ENCODE measurements at places on chromosomes 6 and 20.

DNA sequence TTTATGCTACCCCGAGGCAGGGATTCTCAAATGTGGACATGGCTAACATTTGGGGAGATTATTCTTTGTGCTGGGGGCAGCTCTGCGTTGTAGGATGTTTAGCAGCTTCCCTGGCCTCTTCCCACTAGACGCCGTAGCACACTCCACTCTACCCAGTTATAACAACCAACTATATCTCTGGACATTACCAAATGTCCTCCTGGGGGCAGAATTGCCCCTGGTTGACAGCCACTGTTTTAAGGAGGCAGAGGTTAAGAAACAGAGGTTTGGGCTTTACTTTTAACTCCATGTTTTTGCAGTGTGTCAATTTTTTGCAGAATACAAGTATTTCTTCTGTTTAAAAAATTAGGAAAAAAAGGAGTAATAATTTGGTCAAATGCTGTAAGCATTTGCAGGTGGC, 56.2 kb upstream of the BMP6 start:
- no peak for DNase-seq

- no peak for DNase-seq
Measured at GRCh38 chr6:56938649-56939191, 16.2 kb upstream of the BEND6 start.

DNA sequence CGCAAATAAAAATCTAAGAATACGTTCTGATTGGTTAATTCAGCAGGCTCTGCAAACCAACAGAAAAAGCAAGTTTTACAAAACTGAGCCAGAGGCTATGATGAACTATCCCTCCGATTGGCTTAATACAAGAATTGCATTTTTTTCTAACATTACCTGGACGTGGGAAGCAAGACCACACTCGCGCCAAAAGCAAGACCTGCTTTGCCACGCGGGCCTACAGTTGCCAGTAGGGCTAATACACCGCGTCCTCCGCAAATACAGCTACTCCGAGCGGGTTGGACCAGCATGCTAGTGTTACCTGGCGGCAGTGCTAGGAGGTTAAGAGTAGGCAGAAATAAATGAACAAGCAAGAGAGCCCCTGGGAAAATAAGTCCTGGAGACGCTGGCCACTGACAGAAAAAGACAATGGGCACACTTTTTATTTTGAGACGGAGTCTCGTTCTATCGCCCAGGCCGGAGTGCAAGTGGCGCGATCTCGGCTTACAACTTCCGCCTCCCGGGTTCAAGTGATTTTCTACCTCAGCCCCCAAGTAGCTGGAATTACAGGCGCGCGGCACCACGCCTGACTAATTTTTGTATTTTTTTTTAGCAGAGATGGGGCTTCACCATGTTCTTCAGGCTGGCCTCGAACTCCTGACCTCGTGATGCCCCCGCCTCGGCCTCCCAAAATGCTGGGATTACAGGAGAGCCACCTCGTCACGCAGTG, 131.9 kb upstream of the BTN3A2 start:
- peak; percentile 70 for DNase-seq

- no peak for DNase-seq
Measured at GRCh38 chr20:33291830-33292355, 8.9 kb downstream of the BPIFB1 start.

DNA sequence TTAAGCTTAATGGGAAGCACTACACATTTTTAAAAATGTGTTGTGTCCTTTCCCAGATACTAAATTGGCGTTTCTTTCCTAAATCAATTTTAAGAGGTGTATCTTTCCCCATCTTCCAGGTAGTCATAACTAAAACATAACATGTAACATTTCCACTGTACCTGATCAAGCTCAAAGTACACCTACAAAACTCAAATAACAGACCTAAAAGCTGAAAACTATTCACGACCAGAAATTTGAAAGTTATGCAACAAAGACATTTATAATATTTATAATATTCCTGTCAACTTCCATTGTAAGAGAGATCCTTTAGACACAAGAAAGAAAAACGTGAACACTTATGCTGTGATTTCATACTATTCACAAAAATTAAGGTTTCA, 3.5 kb downstream of the STAU1 start:
- no peak for DNase-seq

DNA sequence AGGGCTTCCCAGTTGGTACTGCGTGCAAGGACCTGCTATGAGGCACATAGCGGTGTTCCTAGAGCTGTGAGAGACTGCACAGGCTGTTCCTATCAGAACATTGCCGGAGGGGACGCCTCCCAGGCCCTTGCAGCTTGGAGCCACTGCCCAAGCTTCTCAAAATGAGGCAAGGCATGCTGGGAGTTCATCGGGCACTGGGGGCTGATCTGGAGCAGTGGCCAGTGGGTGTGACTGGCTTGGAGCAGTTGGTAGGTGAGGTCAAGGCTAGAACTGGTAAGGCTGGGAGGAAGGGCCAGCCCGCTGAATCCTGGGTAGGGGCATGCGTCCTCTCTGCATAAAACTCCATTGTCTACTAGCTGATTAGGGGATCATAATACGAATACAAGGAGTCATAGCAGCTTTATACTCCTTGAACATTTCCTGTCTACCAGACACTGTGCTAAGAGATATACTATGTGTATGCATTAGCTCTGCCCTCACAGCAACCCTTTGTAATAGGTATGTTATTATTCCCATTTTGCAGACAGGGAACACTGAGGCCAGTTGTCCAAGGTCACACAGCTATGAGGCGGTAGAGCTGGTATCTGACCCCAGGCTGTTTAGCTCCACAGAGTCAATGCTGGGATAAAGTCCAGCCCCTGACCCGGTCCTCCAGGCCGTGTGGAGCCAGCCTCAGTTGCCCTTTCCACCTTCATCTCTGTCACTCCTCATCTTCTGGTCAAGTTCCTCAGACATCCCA, 53.7 kb downstream of the DLGAP4 start:
- DNase-seq, result no peak

- no peak for DNase-seq
Measured at GRCh38 chr20:50913690-50914375, 17.4 kb downstream of the ADNP start.

DNA sequence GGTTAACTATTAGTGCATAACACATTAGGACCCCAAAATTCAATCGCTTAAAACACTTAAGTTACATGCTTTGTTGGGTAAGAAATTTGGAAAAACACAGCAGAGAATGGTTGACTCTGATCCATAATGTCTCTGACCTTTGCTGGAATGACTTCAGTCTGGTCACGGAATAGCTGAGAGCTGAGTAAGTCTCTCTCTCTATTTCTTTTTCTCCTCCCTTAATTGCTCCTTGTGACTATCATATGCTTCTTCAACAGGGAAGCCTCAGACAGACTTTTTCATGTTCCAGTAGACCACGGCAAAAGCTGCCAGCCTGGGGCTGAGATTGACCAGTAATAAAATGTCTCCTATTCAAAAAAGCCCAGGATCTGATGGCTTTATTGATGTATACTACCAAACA, 4.8 kb downstream of the OR12D1 start:
- DNase-seq, result no peak

- no peak for DNase-seq
Measured at GRCh38 chr6:18441251-18441979, 54.3 kb downstream of the RNF144B start.

DNA sequence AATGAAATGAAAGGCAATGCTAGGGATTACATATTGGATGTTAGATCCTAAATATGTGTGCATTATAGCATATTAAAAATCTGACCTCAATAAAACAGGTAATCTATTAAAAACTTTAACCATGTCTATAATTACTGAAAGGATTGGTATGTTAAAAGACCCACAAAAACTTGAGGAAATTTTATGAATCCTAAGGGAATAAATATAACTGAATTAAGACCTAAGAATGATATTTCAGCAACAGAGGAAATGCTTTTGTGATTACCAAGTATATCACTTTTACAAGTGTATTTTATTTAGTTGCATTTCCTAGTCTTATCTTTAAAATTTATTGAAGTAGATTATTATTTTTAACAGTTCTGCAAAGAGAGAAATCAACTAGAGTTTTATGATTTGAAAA, 571.5 kb downstream of the HDGFL1 start:
- no peak for DNase-seq

- no peak for DNase-seq
Measured at GRCh38 chr6:159261995-159262394, 92.8 kb downstream of the FNDC1 start.

DNA sequence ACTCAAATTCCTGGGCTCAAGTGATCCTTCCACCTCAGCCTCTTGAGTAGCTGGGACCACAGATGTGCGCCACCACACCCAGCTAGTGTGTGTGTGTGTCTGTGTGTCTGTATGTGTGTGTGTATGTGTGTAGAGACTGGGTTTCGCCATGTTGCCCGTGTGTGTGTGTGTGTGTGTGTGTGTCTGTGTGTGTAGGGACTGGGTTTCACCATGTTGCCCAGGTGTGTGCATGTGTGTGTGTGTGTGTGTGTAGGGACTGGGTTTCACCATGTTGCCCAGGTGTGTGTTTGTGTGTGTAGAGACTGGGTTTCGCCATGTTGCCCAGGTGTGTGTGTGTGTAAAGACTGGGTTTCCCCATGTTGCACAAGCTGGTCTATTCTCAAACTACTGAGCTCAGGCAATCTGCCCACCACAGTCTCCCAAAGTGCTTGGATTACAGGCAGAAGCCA, 28.3 kb downstream of the CDK5RAP1 start:
- no peak for DNase-seq

DNA sequence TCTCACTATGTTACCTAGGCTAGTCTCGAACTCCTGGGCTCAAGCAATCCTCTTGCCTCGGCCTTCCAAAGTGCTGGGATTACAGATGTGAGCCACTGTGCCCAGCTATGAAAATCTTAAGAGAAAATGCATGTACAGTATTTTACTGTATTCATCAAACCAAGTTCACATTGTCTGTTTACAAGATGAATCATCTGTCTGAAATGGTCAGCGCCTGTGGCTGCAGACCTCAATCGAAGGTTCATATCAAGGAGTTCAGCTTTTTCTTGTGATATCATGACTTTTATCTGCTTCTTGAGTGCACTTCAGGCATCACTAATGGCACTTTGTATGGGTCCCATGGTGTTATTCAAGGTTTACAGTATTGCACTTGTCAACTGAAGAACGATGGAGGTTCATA, 155.1 kb downstream of the SLC16A10 start:
- no peak for DNase-seq

GRCh38 chr20:41205313-41205712, 68.0 kb downstream of the PLCG1 start:
- DNase-seq, result no peak

- no peak for DNase-seq
Measured at GRCh38 chr20:51486197-51487005, 56.1 kb downstream of the NFATC2 start.

DNA sequence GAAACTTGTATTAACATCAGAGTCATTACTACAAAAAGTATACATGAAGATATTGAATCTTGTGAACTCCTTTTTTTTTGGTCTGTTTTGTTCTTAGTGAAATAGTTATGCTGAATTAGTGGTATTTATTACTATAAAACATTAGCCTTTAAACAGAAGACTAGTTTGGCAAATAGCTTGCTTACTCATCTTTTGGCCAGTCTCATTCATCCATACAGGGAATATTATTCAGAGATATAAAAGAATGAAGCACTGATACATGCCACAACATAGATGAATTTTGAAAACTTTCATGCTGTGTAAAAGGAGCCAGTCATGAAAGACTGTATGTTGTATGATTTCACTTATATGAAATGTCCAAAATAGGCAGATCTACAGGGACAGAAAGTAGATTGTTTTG, 205.9 kb downstream of the ZFAND3 start:
- DNase-seq, result no peak

DNA sequence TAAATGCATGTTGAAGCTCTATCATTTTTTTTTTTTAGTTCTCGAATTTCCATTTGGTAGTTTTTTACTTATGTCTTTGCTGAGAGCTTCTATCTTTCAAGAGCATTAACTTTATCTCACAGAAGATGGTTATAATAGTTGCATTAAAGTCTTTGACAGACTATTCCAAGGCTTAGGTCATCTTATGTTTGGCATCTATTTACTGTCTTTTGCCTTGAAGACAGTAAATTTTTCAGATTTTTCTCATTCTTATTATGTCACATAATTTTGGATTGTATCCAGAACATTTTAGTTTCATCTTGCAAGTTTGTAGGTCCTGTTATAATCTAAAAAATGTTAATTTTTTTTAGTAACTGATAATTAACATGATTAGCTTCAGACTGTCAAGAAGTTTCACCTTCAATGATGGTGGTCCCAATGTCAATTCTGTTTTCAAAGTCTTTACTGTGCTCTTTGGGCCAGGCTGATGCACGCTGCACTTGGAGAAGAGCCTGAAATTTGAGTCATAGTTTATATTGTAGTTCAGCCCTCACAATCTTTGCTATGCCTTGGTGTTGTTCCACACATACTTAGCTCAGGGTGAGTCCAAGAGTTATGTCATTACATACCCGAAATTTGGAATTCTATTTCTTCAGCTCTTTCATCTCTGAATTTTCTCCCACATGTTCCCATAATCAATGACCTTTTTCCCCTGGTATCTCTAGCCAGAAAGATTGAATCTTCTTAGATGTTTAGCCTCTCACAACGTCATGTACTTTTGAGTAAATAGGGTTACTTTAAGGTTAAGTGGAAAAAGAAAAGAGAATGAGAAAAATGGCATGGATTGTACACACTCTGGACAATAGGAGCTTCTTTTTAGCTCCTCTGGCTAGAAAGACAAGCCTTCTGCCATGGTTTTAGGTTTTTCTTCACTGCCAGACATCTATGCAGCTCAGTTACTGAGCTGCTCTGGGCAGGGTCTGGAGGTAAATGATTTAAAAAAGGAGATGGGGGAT, 110.3 kb upstream of the BTBD3 start:
- no peak for DNase-seq

DNA sequence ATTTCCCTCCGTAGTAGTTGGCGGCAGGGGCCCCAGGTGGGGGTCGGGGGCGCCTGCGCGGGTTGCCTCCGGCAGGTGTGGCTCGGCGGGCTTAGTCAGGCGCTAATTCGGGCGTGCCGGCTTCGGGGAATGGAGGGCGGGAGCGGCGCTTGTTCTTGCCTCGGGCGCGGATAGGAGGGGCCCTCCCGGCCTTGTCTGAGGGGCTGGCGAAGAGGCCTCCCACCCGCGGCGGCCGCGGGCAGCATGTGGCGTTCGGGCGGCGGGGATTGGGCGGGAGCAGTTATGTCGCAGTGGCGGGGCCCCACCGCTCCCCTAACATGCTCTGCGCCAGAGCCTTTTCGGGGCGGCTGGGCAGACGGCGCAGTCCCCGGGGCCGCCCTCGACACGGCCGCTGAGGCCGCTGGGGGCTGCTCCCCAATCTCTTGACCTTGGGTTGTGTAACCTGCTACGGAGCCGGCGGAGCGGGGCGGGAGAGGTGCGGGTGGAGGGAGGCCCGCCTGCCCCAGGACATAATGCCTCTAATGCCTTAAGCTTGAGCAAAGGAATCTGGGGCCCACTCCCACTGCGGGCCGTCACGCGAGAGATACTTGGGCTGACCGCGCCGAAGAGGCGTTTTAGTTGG, 1.1 kb downstream of the AMD1 start:
- no peak for DNase-seq

- DNase-seq, result no peak
Measured at GRCh38 chr6:123909989-123910388, 106.3 kb downstream of the NKAIN2 start.

GRCh38 chr20:9458138-9458796, 56.1 kb upstream of the LAMP5 start:
- no peak for DNase-seq

GRCh38 chr6:1554476-1555310, 55.0 kb upstream of the FOXC1 start:
- peak; percentile 93 for DNase-seq

GRCh38 chr6:99364026-99364425, 14.6 kb upstream of the FAXC start:
- DNase-seq, result no peak

Measured in right forelimb (tissue), 1 donor.